ENCODE measurements at places on chromosomes 5 and 9.

- DNase-seq = peak; percentile 91
These were observed 793.3 kb downstream of the SEMA5A start for GRCh38 chr5:8752595-8752994.

- no peak for DNase-seq
These were observed 562.7 kb upstream of the DMAC1 start for GRCh38 chr9:8362250-8362649.

GRCh38 chr5:95884017-95884325, 61.4 kb upstream of the GLRX start:
- no peak for DNase-seq

GRCh38 chr9:113989714-113990569, 88.2 kb downstream of the AMBP start:
- no peak for DNase-seq

DNA sequence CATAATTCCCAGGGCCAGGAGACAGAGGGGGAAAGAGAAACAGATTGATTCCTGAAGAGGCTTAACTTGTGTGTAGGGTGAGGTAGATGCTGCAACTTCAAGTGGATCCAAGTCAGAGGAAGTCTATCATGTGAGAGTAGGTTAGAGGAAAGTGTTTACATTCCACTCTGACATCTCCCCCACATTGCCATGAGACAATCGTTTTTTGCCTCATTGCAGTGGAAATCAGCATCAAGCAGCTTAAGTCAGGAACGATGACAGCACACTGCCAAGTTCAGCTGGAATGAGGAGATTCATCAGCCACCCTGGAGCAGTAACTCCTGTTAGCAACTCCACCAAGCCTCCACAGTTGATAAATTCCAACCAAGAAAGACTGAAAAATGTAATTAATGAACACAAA, 689.7 kb upstream of the MEF2C start:
- no peak for DNase-seq

GRCh38 chr9:136671646-136672430, 9.1 kb downstream of the EGFL7 start:
- DNase-seq = no peak

- DNase-seq = no peak
These were observed 57.2 kb upstream of the IER5L start for GRCh38 chr9:129235041-129235930.

DNA sequence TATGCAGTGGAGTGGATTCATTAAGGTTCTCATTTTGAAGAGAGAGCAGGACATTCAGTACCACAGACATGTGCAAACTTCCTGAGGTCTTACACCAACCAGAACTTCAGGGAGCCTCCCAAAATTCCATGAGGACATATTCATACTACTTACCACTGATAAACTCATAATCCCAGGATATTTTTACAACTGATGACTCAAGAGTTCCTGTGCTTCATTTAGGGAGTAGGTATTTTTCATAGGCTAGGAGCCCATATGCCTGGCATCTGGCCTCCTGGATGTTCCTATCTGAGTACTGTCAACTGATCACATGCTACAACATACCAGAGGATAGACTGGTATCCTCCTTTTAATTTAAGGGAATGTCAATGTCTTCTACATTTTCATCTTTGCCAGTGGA, 578.0 kb downstream of the EFNA5 start:
- DNase-seq = no peak

All from muscle of back (tissue), 13 donors.